ENCODE measurements at places on chromosomes 13 and 19. TPM values are rescaled to one million over a fixed set of nuclear protein-coding genes. Genes with fewer than 3 reads are reported as not detected.

Gene CTXN1
- 2.8 TPM for total RNA-seq

Gene ERICH6B
- total RNA-seq, result not detected

Gene ATP12A
- total RNA-seq, result not detected

Gene KLK12
- not detected for total RNA-seq

Gene PRODH2
- not detected for total RNA-seq

Gene ZGLP1
- total RNA-seq, result 0.63 TPM

Gene SH2D3A
- not detected for total RNA-seq

Gene SEMA6B
- total RNA-seq, result 1.7 TPM

Gene SELENOV
- not detected for total RNA-seq

Gene STOML3
- not detected for total RNA-seq

Gene IGSF23
- total RNA-seq, result not detected

Gene C1QTNF9B
- not detected for total RNA-seq

Gene KLC3
- total RNA-seq, result not detected

Gene ZNF813
- 4.0 TPM for total RNA-seq

Gene SMIM17
- 0.65 TPM for total RNA-seq

Gene TPRX2
- not detected for total RNA-seq

Gene CD37
- total RNA-seq, result not detected

Gene ZNF439
- total RNA-seq, result 2.8 TPM

Gene AKAP11
- total RNA-seq, result 36.5 TPM

Gene INAFM1
- 2.3 TPM for total RNA-seq

Gene FREM2
- not detected for total RNA-seq

Gene KLK3
- not detected for total RNA-seq
